ENCODE measurements at places on chromosomes 12 and 14.

DNA sequence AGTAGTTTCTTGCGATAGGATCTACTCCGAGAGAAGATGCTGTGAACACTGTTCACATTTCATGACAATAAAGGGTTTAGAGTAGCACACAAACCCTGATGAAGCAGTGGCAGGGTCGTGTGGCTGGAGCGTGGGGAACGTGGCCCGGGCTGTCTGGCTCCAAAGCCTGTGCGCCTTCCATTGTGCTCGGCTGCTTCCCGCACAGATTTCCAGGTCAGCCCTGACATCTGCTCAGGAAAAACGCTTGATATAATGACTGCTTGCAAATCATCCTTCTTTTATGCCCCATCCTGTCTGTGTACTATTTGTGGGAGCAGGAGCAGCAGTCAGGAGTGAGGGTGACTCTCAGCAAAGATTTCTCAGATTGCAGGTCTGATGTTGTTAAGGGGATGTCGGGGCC is 78.6 kb downstream of the EML1 start:
- no peaks in the 10 kb centered on the region for H3K27me3 ChIP-seq
- no peaks in the 10 kb centered on the region for H3K36me3 ChIP-seq
- no peak overlapping the region for H3K27ac ChIP-seq
- H3K4me3 ChIP-seq = no peak overlapping the region

DNA sequence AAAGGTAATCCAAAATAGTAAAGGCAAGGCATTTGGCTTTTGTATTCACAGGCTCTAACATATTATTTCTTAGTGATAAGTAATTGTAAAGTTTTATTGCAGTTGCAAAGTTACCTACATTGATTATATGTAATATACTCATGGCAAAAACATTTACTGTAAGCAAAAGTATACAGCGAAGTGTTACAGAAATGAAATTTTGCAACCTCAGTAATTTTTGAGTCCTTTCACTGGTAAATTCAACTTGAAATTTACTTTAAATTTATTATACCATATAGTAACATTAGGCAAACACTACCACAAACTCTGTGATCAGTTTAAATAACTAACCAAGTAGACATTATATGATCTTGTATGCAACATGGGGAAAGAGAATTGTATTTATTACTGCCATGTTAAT is 89.0 kb downstream of the CDK17 start:
- DNase-seq = no peak
- H3K36me3 ChIP-seq = no peaks in the 10 kb centered on the region
- H3K4me1 ChIP-seq = no peaks in the 10 kb centered on the region
- no peak overlapping the region for H3K27ac ChIP-seq
- H3K27me3 ChIP-seq = no peaks in the 10 kb centered on the region

- H3K27me3 ChIP-seq = no peaks in the 10 kb centered on the region
- no peak overlapping the region for H3K4me3 ChIP-seq
- DNase-seq = no peak
- H3K4me1 ChIP-seq = no peaks in the 10 kb centered on the region
These were observed 61.7 kb downstream of the PPP1R12A start for GRCh38 chr12:79873201-79873600.

DNA sequence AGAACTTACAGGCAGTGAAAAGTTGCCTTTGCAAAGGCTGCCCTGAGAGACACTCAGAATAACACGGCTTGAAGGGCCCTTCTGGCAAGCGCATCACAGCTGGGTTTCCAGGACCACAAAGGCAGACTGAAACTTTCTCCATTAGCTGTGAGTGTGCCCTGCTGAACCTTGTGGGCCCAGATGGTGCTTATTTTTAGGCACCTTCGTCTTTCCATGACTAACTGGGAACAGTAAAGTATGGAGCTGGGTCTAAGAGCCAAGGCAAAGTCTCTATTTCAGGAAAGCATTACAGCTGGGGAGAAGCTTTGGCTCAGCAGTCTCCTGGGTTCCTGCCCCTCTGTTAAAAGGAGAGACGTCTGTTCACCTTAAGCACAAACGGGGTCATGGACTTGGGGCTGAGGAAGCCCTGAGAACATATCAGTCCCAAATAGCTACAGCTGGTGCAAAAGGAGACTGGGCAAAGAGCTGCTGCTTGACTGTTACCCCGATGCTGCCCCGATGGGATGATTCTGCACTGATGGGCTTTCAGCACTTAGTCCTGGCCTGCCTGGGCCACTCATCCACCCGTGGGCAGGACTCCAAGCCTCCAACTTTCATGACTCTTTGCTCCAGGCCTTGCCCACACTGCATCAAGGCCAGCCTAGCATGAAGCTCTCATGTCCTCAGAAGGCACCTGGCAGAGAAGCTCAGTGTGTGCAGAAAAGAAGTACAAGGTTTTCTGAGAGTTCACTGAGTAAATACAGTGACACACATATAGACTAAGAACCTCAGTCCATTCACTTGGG is 248.3 kb downstream of the PHLDA1 start:
- DNase-seq = no peak
- peaks cover 5% of the 10 kb centered on the region for H3K4me1 ChIP-seq
- no peaks in the 10 kb centered on the region for H3K27me3 ChIP-seq
- no peak overlapping the region for H3K27ac ChIP-seq
- H3K36me3 ChIP-seq = no peaks in the 10 kb centered on the region

DNA sequence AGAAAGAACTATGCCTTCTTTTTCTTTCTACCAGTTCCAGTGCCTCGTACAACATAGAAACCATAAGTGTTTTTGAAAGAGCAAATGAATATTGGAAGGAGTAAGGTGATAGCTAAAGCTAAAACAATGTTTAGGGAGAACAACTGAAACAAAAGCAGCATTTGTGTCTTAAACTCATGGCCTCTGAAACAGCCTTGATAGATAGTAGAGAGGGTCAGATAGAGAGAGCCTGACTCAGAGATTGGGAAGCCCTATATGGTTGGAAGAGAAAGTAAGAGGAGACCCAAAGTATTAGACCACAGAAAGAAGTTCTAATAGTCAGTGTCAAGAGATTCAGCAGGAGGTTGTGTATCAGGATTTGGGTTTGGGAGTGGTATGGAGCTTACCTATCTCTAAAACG is 79.6 kb upstream of the IFNG-AS1 start:
- no peaks in the 10 kb centered on the region for H3K27me3 ChIP-seq
- no peaks in the 10 kb centered on the region for H3K36me3 ChIP-seq
- no peak for DNase-seq
- H3K4me1 ChIP-seq = no peaks in the 10 kb centered on the region
- no peak overlapping the region for H3K4me3 ChIP-seq

DNA sequence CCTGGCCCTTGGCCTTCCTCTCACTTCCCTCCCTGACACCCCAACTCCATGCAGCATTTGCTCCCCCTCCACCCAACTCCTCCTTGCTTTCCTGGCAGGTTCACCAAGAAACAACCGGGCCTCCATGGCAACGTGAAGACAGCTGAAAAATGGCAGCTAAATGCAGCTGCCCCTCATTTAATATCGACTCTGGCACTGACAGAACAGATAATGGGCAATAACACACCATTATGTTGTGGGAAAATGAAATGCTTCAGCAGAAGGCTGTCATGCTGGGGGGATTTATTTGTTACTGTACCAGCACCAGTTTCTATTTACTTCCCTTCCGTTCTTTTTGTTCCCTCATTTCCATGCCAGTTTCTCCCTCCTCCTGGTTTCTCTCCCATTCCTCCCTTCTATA is 440.8 kb downstream of the NRXN3 start:
- no peak overlapping the region for H3K27ac ChIP-seq
- no peaks in the 10 kb centered on the region for H3K27me3 ChIP-seq
- no peak for DNase-seq
- no peaks in the 10 kb centered on the region for H3K36me3 ChIP-seq
- no peaks in the 10 kb centered on the region for H3K4me1 ChIP-seq

DNA sequence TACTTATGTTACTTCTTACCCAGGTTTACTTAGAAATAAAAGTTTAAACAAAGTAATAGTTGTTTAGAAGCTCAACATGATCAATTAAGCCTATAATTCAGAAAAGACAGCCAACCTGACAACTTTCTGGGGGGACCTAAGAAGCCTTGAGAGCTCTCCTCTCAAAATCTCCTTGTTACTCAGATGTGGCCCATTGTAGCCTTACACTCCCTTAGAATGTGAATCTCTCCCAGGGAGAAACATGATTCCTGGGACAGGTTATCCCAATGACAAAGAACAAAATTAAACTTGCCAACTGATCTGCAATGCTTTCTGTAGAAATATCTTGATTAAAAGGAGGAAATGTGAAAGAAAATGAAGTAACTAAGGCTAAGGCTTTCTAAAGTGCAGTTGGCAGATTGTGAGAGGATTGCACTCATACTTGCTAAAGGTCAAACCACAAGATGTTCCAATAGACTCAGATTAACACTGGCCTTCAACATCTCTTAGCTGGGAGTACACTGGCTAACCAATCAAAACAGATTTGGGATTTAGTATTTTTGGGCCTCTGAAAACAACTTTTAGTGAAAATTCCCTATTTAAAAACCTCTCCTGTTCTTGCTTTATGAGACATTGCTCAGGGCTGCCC is 72.3 kb upstream of the TMX1 start:
- H3K27me3 ChIP-seq = no peaks in the 10 kb centered on the region
- H3K4me3 ChIP-seq = no peak overlapping the region
- H3K4me1 ChIP-seq = no peaks in the 10 kb centered on the region
- no peak overlapping the region for H3K27ac ChIP-seq
